ENCODE measurements at places on chromosomes 11 and 22.

- DNase-seq, result no peak
Measured at GRCh38 chr22:29487426-29487986, 7.5 kb downstream of the NEFH start.

- DNase-seq, result no peak
Measured at GRCh38 chr11:1730059-1730629, 20.3 kb downstream of the IFITM10 start.

DNA sequence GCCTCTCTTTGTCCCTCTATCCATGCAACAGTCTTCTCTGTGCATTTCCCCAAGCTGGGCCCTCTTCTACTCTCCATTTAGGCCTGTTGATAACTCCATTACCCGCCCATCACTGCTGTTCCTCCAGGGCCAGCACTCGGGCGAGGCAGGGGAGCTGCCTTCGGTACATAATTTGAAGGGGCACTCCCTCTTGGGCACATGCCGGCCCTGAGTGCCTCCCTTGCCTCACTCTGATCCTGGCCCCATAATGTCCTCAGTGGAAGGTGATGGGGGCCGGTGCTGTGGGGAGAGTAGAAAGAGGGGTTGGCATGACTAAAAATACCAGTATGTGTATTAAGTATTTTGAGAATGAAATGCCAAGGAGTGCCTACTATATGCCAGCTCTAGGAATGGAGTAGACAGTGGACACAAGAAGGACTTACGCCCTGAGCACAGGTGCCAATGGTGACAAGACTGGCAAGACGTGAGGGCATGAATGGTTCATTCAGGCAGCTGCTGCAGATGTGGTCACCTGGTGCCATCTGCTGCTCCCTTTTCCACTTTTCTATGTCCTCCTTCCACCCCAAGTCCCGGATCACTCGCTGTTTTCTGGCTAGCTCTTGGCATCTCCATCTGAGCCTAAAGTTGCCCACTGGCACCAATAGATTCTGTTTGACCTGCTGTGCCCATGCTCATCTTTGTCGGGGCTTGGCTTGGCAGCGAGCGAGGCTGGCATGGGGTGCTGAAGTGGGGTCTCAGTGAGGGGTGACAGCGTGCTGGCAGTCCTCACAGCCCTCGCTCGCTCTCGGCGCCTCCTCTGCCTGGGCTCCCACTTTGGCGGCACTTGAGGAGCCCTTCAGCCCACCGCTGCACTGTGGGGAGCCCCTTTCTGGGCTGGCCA is 22.6 kb downstream of the TMEM218 start:
- DNase-seq, result no peak

- DNase-seq, result no peak
Measured at GRCh38 chr11:79081471-79082031, 359.3 kb downstream of the TENM4 start.

GRCh38 chr11:8260202-8260966 is 3.3 kb downstream of the LMO1 start:
- no peak for DNase-seq

- DNase-seq, result no peak
Measured at GRCh38 chr11:27518518-27518917, 11.9 kb upstream of the LIN7C start.

DNA sequence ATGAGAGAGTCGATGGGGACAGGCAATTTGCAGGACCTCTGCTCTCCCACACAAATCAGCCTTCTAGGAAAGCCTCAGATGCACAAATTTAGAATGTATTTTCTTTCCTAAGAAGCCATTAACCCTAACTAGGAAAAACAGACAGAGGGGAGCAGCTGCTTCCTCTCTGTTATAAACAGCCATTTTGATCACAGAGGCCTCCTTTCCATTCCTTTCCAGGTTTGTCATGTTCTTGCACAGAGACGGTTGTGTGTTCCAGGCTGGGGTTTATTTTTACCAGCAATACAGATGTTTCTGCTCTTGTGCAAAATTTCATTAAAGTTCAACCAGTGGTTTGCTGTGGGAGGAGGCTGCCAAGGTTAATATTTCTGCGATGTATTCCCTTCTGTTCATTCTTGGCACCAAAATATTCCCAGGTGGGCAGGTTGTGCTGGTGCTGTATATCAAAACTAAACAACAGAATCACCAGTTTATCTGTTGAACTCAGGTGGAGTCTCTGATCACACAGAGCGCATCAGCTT is 90.2 kb downstream of the NAV2 start:
- DNase-seq, result no peak

All from NCI-H187 treated with DMSO at 0.1 percent for 48 hours (cell line).